ENCODE measurements at places on chromosomes 6 and 20.

DNA sequence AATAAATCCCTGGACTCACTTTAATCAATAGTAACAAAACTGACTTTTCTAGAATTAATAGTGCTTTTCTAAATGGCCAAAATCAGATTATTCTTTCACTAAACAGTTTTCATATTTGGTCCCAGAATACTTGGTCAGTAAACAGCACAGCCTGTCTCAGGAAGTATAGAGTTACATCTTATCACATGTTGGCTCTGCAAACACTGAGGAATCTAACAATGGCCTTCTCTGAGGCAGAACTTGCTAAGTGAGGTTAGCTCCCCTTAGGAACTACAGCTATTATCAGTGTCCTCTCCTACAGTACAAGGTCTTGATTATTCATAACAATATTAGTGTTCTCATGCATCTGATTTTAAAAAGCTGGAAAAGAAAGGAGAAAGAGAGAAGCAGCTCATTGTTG is 1622.8 kb downstream of the HACE1 start:
- no peak for DNase-seq

DNA sequence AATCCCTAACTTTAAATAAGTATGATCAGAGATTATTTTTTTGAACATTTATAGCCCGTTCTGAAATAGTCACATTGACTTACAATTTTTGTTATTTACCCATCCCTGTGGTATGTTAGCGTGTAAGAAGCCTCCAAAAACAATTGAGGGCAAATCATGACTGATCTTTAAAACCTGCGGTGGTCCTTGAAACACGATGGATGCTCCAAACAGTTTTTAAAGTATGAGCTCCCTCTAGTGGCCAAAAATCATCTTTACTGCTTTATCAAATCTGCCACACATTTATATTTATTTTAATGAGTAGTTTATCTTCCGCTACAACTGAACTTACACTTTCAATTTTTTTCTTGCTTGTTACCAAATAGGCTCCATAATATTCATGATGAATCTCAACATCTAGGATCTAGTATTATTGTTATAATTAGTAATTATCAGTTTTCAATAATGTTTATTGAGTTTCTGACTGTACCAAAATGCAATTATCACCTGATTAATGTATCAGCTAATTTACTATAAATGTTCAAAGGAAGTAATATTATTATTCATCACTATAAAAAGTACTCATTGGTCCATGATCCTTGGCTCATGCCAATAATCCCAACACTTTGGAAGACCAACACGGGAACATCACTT is 52.2 kb downstream of the MARCKS start:
- peak; percentile 69 for DNase-seq

DNA sequence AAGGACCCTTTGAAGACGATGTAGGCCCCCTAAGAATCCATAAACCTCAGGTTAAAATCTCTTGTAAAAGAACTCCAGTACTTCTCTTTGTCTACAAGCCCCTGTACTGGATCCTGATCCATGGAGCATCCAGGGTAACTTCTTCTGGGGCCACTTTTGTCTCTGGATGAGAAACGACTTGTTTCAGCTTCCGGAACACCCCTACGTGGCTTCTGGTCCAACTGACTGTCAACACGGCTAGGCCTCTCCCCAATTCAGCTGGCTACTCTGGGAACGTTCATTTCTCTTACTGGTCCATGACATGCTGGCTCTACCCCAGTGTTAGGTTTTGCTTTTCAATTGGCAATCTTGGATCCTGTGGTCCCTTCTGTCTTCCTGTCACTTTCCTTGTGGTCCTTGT is 198.0 kb downstream of the BACH2 start:
- DNase-seq = no peak

DNA sequence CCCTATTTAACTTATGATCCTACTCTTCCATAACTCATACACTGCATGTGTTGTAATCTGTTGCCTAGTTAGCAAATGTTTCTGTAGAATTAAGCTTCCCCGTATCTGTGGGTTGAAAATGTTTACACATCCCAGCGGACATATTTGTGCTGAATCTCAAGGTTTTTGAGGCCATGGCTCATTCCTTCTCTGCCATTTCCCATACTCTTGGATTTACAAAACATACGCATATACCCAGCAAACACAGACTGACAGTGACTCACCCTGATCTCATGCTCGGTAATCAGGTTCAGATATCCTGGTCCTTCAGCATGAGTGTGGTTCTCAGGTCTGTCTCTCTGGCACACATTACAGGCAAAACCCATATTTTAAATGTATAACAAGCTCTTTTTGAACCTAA is 58.7 kb downstream of the AGPAT4 start:
- no peak for DNase-seq

DNA sequence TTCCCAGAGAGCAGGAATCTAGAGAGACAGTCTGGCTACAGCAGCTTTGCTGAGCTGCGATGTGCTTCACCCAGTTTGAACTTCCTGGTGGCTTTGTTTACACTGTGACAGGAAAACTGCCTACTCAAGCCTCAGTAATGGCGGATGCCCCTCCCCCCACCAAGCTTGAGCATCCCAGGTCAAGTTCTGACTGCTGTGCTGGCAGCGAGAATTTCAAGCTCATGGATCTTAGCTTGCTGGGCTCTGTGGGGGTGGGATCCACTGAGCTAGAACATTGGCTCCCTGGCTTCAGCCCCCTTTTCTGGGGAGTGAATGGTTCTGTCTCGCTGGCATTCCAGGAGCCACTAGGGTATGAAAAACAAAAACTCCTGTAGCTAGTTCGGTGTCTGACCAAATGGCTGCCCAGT is 91.0 kb upstream of the ESR1 start:
- no peak for DNase-seq

DNA sequence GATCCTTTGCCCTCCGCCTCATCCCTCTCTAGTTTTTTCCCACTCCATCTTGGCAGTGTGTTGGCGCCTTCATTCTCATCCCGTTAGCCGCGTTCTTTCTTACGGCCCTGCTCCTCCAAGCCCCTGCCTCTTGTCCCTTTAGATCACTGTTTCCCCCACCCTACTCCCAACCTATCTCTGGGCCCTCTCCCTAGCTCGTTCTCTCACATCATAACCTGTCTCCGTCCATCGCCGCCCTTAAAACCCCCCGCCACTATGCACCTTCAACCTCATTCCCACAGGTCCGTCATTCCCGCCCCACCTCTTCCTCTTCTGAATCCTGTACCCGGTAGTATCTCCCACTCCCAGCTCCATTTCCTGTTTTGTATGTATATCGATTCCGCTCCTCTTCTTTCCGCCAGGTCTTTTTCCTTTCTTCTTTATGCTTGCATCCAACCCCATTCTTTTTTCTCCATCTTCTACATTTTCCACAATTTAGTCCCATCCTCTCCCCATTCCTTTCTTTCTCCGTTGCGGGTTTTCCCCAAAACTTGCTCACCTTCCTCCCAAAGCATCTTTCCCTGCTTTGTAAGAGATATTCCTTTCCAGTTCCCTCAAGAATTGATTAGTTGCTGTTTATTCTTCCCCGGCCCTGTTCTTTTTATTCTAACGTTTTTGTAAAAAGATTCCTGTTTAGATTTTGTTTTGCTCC is 671 bp downstream of the EFHC1 start:
- no peak for DNase-seq

DNA sequence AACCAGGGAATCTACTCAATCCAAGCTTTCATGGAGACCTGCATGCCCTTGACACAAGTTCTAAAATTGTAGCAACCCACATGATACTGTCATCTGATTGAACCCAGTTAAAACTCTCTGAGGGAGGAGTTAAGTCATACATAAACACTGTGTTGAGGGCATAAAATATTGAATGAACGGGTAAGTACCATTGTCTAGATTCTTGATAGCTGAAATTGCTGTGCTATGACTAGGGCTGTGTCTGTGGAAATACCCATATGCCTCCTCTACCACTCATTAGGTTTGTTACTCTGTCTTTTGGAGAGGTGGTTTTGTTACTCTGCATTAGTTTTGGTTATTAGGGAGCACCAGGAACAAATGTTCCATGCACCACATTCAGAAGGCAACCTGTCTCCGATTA is 7.6 kb downstream of the ENPP4 start:
- DNase-seq = no peak

- DNase-seq = no peak
These were observed 272.9 kb downstream of the ZFAND3 start for GRCh38 chr6:38092465-38092864.

- no peak for DNase-seq
These were observed 26.4 kb upstream of the SLC9A8 start for GRCh38 chr20:49786196-49786595.

DNA sequence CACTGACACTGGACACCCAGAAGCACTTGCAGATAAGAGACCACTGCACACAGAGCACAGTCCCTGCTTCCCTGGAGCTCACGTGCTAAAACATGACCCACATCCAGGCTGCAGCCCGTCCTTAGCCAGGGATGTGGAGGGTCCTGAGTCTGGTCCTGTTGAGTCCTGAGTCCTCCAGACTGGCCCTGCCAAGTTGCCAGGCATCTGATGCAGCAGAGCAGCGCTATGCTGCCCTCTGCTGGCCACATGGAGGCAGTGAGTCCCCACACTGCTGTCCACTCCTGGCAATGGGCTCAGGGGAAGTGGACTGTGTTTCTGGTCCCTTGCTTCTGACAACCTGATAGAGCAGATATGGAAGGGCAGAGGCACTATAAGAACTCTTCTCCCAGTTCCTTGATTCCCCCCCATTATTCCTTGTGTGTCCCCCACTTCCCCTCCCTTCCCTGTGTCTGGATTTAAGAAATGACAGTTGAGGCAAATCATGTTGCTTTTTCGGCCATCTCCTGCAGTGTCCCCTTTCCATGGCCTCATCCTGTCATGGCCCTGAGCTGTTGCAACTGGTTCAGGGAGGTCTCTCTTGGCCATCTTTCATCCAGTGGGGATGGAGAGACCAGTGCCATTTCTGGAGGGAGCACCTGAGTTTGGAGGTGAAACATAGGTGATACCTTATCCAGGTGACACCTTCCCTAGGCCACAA is 86.0 kb downstream of the DHX35 start:
- DNase-seq = peak; percentile 23

DNA sequence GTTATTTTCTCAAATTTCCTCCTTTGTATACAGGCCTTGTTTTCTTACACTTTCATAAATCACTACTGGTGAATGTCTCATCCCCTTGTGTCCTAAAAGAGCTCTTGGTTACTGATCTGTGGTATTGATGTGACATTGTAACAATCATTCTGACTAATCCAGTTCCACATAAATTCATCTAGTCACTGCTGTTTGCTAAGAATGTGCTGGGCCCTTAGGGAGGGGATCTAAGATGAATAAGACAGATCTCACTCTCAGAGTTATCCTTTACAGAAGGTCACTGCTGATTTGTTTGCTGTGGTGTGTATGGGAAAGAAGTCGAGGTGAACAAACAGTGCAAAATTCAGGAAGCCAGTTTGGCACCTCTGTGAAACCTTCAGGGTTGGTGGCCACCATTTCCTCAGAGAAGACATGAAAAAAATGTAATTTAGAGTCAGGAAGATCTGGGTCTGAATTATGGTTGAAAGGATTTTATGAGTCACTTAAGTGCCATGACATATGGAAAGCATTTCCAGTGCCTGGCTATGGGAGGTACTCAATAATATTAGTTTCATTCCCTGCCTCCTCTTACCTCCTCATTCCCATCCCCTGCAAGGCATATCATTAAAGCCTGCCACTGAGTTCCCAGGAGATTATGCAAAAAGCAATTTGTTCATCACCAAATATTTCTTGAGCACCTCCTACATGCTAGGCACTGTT is 121.8 kb downstream of the COL9A1 start:
- no peak for DNase-seq

DNA sequence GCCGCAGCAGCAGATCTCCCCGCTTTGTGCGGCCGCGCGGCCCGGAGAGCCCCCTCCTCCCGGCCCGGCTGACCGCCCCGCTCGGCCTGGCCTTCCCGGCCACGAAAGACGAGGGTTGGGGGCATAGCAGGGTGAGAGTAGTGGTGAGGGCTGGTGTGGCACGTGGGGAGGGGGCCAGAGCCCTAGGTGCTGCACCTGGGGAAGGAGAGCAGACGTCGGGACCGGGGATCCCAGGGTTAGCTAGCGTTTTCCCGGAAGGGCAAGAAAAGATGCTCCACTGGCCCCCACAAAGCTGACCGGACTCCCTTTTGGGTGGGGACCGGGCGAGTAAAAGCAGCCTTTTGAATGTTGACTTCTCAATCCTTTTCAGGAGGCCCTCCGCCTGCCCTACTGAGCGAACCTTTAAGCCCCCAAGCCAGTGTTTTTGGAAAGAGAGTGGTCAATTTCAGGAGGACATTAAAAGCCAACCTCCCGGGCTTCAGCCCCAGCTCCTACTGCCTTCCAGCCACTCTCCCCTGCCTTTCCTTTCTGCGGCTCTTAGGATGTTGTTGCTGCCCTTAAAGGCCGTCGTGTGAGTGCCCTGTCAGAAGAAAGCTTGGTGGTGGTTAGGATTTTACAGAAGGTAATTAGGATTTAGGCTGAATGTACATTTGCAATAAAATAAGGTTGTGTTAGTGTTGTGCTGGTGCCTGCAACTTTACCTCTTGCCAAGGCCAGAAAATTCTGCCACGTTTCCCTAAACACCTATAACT is 648 bp upstream of the BACH2 start:
- no peak for DNase-seq

DNA sequence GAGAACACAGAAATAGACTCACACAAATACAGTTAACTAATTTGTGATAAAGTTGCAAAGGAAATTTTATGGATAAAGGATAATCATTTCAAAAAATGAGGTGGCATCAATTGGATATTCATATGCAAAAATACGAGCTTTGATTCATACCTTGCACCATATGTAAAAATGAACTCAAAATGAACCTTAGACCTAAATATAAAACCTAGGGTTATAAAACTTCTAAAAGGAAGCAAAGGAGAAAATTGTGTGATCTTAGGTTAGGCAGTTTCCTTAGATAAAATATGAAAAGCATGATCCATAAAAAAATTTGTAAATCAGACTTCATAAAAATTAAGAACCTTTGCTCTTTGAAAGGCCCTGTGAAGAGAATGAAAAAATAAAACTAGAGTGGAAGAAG is 85.5 kb downstream of the F13A1 start:
- no peak for DNase-seq

- no peak for DNase-seq
These were observed 279.4 kb downstream of the RFPL4B start for GRCh38 chr6:112626468-112627082.

DNA sequence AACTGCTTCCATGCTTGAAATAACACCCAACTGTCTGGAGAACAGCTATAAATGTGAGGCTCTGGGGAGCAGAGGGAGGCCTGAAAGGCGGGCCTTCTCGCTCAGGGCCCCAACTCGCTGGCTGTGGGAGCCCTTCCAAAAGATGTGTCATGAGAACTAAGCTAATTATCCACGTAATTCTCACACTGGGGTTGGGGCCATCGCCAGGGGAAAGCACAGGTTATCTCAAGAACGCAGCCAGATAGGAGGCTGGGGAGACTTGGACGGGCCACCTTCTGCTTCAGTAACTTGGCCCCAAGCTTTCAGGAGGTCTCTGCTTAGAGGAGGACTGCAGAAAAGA is 1.6 kb downstream of the PXDC1 start:
- DNase-seq = no peak

- no peak for DNase-seq
These were observed 155.7 kb upstream of the JARID2 start for GRCh38 chr6:15090145-15090579.

- peak; percentile 14 for DNase-seq
These were observed 88.6 kb downstream of the MCHR2 start for GRCh38 chr6:99905209-99906106.

Data from glomerular endothelial cell (primary cell).